ENCODE measurements at places on chromosomes 5 and 9.

GRCh38 chr5:68555907-68556681 lies 340.5 kb downstream of the PIK3R1 start:
- DNase-seq: no peak

GRCh38 chr5:131303537-131303936 lies 39.7 kb downstream of the CDC42SE2 start:
- no peak for DNase-seq

DNA sequence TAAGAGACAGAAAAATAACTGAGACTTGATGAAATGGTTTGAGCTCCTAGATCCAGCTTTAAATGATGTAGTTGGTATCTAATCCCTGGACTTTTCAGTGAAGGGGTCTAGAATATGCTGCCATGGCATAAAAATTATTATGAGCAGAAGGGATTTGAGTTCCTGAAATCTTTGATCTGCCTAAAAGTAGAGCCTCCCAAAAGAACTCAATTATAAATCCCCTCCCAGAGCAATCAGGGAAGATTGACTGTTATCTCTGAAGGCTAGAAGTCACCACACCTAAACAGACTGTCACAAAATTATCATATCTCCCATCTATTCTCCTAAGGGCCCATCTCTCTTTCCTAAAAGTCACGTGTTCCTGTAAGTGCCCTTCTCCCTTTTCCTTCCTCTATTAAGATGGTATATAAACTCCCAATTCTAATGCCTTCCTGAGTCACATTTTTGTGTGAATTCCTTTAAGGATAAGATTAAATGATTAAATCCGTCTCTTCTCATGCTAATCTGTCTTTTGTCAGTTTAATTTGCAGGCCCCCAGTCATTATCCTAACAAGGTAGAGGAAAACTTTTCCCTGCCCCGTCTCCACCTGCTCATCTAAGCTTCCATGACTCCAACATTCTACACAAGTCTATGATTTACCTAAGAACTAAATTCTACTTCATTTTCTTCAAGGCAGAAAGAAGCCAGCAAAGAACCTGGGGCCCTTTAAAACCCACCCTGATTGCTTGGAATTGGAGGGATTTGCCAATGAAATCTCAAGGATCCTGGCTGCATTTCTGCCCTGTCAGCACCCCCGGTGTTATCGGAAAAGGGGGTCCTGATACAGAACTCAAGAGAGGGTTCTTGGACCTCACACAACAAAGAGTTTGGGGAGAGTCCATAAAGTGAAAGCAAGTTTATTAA lies 47.1 kb upstream of the PWWP2A start:
- DNase-seq: no peak

- no peak for DNase-seq
Observed at GRCh38 chr9:4228606-4229005, 71.3 kb downstream of the GLIS3 start.
